ENCODE measurements at places on chromosomes 5 and 9. TPM values are rescaled to one million over a fixed set of nuclear protein-coding genes. Genes with fewer than 3 reads are reported as not detected.

The AIF1L gene
- 24.2 TPM for total RNA-seq

The TESK1 gene
- 14.8 TPM for total RNA-seq

The TLX3 gene
- total RNA-seq, result 5.2 TPM

The NOXA1 gene
- total RNA-seq, result 1.5 TPM

The IFNB1 gene
- not detected for total RNA-seq

The TMOD1 gene
- 5.4 TPM for total RNA-seq

The IL5 gene
- not detected for total RNA-seq
